Stimulated activated naive B cell treated with anti-CD40 and anti-IgM and Interleukin-4, amounts not matched to agents 10 μg/mL and 1 μg/mL and 100 μg/mL, for 72 hours (primary cell): ENCODE measurements at places on chromosomes 5 and 9.

GRCh38 chr5:116411101-116411571 is 163.5 kb downstream of the SEMA6A start:
- no peak for DNase-seq

- no peak for DNase-seq
Observed at GRCh38 chr9:98121058-98121457, 2.0 kb upstream of the TRIM14 start.

DNA sequence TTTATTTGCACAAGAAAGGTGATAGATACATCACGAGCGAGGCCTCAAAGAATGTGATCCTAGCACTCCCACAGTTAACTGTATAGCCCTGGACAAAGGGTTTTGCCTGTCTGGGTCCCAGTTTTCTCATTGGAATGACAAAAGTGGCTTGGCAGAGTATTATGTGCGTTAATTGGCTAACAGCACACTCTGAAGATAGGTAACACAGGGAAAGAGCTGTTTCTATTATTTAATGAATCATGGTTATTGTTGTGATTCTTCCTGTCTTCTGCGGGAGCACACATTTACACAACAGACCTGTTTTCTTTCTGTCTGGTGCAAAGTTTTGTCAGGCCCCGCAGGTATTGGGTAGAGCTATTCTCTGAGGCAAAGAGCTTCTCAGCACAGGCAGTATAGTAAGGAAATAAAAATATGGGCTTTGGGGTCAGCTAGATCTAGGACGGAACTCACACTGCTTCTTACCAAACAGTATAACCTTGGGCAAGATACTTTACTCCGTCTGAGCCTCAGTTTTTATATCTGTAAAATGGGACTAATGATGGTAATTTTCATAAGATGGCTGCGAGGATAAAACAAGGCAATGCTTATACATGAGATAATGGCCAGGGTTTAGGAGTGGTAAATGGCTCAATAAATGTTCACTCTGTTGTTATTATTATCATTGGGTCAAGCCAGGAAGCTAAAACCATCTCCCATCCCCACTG is 78.9 kb downstream of the PLAC8L1 start:
- DNase-seq = no peak

DNA sequence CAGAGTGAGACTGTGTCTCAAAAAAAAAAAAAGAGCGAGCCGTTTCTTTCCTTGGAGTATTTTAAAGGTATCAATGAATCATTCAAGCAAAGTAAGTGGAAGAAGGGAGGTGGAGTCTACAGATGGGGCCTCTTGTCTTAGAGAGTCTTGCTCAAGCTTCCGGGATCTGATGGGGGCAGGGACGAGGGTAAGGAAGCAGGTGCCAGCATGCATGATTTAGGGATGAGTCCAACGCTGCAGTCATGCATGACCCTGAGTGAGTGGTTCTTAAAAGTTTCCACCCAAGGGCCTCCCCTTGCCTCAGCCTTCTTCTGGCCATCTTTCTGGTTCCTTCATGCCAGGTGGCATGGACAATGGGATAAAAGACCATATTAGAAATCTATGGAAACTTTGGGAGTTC is 79.6 kb downstream of the MYO10 start:
- no peak for DNase-seq

DNA sequence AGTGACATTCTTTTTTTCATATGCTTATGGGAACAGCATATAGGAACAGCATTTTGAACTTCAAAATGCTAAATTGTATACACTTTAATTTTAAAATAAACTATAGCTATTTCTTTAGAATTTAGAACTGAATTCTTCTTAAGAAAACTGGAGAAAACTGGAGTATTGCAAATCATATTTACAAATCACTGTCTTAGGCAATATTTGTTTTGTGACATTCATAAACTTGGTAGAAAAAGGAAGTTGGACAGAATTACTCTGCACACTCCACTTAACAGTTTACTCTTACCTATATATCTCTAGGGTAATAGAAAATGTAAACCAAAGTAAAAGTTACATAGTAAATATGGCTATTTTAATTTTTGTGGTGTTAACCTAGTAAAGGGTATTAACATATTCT is 3.1 kb downstream of the DMRTA1 start:
- DNase-seq = no peak

DNA sequence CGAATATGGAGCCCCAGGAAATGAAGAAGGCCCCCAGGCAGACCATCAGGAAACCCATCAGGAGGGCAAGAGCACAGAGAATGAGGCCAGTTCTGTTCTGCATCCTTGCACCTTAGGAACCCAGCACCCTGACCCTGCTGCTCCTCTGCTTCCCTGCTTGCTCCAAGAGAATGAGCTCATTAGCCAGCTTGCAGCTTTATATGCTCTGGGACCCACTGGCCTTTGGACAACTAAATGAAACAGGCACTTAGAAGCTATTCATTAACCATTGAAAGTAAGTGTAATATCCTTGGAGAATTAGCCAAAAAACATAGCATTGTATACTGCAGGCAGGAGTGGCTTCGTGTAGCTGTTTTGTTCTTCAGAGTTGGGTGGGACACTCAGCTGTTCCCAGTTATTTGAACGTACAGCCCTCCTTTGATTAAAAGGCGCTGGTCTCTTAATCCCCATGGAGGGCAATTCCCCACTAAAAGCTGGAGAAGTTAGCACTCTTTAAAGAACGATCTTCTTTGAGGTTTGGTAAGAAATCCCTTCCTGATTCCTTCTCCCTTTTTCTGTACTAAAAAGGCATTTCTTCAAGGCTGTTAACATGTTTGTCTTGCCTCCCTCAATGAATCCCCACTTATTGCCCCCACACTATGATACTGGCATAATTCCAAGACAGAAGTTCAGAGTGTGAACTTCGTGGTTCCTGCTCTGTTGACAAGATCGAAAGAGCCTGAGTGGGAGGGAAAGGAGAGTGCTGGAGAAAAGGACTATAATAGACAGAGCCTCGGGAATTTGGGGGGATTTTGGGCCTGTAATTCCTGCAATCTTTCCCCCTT is at the start of gene TMEM252:
TSS of gene TMEM252 (minus strand) at position 172 of the 824 bp plus-strand sequence. CDS start at position 103, 69 bp downstream.
- DNase-seq = no peak

DNA sequence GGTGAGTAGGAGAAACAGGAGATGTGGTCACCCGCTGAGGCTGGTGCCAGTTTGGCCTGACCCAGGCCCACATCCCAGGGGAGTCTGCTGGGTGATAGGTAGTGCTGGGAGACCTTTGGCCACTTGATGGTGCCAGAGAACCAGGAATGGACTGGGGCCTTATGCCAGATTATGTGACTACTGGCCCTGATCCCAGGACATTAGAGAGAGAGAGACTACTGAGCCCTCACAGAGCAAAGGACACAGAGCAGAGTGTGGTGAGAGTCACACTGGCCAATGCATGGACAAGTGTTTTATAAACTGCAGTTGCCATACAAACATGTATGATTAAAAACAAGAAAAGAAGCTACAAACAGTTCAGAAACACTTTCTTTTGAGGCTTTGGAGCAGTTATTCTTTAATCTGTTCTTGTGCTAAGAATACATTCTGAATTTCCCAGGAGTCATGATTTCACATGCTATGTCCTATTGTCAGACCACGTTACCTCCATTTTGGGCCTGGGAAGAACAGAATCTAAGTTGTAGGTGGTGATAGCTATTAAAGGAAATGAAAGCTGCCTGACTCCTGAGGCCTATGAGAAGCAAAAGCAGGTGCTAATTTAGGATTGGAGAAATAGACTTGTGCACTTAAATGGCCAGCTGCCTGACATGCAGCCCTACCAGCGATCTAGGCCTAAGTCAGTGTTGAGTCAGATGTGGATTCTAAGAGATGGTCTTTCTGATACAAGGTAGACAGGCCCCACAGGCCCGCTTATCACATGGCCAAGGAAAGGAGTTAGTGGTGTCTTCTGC is 32.6 kb upstream of the TMOD1 start:
- peak; percentile 17 for DNase-seq

GRCh38 chr5:59792983-59793585 is 100.4 kb downstream of the PDE4D start:
- no peak for DNase-seq

DNA sequence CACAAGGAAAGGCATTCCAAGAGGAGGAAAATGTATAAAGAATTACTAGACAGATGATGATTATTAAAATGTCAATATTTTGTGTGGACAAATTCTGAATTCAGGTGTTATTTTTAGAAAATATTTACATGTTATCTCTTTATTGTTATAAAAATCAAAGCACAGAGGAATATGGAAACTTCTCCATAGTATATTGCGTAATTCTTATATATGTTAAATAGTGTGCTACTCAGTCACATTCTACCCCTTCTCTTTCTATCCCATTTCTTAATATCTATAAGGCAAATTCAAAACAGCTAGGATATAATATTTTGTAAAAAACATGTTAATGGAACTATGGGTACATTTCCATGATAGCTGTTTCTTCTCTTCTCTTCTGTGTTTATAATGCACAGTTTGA is 546.8 kb upstream of the FTMT start:
- no peak for DNase-seq

DNA sequence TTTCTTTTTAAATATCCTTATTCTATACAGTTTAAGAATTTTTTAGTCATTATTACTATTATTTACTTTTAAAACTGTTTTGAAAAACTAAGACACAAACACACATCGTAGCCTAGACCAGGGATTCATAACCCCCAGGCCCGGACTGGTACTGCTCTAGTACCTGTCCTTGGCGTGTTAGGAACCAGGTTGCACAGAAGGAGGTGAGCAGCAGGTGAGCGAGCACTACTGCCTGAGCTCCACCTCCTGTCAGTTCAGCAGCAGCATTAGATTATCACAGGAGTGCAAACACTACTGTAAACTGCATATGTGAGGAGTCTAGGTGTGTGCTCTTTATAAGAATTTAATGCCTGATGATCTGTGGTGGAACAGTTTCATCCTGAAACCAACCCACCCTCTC is 357.0 kb downstream of the PTPRD start:
- no peak for DNase-seq

DNA sequence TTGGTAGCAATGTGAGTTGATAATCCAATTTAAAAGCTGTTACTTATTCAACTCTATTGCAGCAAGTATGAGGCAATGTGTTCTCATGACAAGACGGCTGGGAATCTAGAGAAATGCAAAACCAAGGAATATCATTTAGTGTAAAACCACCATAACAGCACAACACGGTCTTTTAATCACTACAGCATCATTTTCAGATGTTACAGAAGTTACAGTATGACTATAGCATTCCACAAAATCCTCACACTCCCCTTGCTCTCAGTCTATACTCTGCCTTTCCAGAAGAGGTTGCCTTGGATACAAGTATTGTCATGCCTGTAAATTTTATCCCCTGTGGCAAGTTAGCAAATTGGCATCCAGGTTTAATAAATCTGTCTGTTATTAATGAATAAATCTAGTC is 28.6 kb upstream of the TAS2R1 start:
- DNase-seq = no peak
